ENCODE measurements at places on chromosomes 4 and X.

DNA sequence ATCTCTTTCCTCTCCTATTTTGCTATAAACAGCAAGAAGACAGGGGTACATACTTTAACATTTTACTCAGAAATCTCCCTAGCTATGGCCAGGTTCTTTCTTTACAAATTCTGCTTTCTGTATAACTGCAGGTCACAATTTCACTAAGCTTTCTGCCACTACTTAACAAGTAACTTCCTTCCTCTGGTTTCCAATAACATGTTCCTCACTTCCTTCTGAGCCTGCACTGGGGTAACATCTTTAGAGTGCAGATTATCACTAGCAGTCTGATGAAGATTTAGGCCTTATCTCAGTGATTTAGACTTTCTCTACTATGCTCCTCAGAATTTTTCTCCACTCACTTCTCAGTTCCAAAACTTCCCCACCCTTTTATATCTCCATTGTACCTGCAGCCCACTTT, 1930.5 kb upstream of the AGA start:
- DNase-seq = no peak

- no peak for DNase-seq
Measured at GRCh38 chr4:99810536-99810935, 6.1 kb upstream of the DAPP1 start.

- no peak for DNase-seq
Measured at GRCh38 chr4:71698141-71698540, 85.7 kb downstream of the GC start.

GRCh38 chr4:11397819-11398610, 30.7 kb downstream of the HS3ST1 start:
- DNase-seq = no peak

DNA sequence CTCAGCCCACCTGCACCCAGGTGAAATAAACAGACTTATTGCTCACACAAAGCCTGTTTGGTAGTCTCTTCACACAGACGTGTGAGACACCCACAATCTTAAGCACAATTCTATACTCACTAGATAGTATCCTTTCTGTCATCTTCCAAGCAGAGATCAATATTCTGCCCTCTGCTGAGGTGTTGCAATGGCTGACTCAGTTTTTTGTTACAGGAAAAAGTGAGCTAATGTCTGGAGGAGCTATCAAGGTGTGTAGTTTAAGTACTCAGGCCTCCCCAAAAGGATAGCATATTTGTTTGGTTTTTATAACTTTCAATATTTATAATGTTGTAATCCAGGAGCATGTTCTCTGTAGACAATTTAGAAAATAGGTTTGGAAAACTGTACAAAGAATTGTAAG, 775.2 kb upstream of the POU3F4 start:
- no peak for DNase-seq

DNA sequence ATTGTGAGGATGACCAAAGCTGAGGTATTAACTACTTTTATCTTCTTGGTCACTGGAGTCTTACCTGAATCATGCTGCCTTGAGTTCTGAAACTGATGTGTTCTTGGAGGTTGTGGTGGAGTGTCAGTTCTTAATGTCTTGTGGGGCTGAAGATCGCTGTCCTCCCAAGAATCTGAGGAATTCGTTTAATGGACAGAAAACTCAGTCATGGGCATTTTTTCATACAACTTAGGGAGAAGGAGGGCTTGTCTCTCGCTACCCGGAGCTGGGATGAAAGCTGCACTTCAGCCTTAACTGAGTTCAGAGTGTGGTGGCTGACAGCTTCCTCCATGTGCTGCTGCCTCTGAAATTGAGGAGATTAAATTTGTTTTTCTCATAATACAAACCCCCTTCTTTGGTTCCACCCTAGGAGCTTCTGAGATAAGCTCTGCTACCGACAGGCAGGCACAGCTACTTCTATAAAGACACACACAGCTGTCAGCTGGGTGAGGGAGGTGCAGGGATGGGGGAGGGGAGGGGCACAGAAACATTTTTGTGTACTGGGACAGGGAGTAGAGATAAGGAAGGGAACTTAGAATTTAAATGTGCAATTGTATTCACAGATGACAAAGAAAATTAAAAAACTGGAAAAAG, 30.8 kb downstream of the RBBP7 start:
- DNase-seq = no peak

DNA sequence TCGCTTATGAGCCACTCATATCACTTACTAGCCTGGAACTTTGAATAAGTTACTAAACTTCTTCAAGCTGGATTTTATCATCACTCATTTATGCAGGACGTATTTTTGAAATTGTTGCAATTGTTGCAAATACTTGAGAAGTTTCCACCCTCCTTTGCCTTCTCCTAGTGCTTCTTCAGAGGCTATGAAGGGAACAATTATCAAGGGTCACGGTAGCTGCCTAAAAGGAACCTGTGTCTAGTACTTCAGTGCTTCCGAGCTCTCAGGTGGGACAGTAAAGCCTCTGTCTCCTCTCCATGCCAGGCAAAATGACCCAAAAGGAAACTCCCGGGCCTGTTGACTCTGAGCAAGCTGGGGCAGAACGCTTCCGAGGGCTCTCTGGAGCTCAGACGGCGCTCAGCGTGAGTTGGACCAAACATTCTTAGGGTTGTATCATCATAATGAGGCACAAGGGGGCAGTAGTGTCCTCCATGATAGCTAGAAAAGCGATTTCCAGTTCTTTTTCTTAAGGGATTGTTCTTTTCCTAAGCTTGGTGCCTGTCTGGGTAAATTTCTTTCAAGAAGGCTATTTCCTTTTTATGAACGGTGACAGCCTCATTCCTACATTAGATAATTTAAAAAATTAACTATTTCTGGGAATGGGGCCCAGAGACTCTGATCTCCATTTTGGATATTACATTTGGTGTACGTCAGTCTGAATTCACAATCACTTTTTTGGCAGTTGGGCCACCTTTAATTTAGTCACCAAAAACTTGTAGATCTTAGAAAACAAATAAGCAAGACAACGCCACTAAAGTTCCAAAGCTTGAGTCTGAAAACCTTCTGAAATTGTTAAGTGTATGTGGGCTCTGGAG, 73.1 kb downstream of the PACRGL start:
- no peak for DNase-seq

GRCh38 chrX:93319609-93320008, 353.8 kb downstream of the NAP1L3 start:
- no peak for DNase-seq

- no peak for DNase-seq
Measured at GRCh38 chrX:20487227-20487626, 220.5 kb upstream of the RPS6KA3 start.

- no peak for DNase-seq
Measured at GRCh38 chr4:101284546-101284945, 62.8 kb downstream of the PPP3CA start.

DNA sequence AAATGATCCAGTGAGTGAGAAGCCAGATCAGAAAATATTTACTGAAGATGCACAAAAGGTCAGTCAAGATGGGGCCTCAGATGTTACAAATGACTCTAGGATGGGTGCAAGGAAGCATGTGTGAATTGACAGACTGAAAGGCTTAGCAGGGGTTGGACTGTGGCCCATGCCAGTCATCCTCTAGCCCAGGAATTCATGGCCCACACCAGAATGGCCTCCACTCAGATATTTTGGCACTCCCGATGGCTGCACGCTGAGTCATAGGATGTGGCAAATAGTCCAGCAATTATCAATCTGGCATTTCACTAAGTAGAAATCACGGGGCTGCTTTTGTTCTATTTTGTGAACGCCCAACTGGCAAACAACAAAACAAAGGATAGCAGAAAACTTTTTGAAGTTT, 406.5 kb downstream of the IQCM start:
- no peak for DNase-seq

DNA sequence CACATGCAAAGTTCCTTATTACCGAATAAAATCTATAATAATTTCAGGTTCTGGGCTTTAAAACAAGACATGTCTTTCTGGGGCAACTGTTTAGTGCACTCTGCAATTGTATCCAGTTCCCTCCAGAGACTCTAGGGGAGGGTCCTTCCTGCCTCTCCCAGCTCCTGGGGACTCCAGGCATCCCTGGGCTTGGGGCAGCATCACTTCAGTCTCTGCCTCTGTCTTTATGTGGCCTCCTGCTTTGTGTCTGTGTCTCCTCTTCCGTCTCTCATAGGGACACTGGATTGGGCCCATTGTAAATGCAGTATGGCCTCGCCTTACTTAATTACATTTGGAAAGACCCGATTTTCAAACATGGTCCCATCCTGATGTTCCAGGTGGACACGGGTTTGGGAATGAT, 10.9 kb upstream of the ASMTL start:
- DNase-seq = peak; percentile 7

GRCh38 chrX:96551322-96551872, 133.2 kb upstream of the DIAPH2 start:
- no peak for DNase-seq

DNA sequence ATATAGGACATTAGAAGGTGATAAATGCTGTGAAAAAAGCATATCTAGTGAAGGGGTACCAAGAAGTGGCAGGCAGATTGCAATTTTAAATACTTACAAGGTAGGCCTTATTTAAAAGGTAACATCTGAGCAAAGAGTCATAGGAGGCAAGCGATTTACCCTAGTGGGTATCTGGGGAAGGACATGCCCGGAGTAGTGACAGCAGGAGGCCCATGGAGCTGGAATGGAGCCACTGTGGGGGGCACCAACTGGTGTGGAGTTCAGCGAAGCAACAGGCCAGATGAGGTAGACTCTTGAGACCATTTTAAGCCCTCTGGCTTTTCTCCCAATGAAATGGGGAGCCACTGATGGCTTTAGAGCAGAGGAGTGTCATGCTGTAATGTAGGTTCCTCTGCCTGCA, 37.3 kb downstream of the SEC24D start:
- no peak for DNase-seq

- no peak for DNase-seq
Measured at GRCh38 chr4:85763202-85763601, 288.3 kb downstream of the ARHGAP24 start.

Data from activated naive CD4-positive, alpha-beta T cell treated with anti-CD3 and anti-CD28 coated beads, Interleukin-2, amount 50 U/mL, for 72 hours (primary cell).